Activated CD4-positive, CD25-positive, alpha-beta regulatory T cell (primary cell): ENCODE measurements at places on chromosomes 4 and X.

DNA sequence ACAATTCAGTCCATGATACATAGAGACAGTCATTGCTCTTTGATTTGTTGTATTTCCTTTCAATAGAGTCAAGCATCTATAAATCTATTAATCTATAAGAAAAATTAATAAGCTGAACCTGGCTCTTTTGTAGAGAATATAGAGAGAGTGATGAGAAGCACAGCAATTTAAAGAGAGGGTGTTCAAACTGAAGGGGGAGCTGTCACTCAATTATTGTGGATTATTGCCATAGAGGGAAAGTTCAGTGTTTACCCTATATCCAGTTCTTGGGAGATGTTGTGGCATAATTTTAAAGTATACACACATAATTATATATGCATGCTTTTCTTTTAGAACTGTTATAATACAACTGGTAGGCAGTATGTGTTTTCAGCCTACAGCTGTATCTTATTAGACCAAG, 1469.0 kb upstream of the PABPC4L start:
- no peak for DNase-seq

- no peak for DNase-seq
Observed at GRCh38 chrX:120023259-120023658, 54.2 kb downstream of the RHOXF2B start.

DNA sequence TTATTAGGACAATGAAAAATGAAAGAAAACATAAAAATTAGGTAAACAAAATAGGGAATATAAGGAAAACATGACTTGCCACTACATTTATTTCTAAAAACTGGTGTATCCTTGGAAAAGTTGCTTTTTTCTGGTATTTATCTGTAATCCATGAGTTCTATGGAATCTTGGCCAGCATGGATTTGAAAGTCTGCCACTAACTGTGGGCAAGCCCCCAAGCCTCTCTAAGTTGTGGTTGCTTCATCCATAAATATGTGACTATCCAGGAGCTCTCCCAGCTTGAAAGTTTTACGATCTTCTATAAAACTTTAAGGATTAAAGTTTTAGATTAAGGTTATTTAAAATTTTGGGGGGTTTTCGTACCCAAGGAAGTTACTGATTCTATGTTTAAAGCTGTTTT, 21.8 kb downstream of the RPS6KA3 start:
- DNase-seq: no peak

DNA sequence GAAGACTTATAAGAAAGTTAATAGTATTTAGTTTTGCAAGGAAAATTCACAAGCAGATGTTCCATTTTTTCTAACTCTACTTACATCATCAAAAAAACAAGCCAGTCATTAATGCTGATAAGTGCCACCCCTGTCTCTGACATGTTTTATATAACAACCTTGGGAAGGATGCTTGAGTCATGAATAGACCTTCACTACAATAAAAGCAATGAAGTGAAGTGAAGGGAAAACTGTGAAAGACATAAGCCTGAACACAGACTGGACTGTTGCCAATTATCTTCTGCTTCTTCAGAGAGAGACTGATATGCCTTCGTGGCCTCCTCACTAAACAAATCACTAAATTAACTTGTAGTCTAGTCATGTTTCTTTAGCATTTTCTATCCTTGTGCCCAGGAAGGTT, 353.2 kb downstream of the PDHA2 start:
- no peak for DNase-seq

DNA sequence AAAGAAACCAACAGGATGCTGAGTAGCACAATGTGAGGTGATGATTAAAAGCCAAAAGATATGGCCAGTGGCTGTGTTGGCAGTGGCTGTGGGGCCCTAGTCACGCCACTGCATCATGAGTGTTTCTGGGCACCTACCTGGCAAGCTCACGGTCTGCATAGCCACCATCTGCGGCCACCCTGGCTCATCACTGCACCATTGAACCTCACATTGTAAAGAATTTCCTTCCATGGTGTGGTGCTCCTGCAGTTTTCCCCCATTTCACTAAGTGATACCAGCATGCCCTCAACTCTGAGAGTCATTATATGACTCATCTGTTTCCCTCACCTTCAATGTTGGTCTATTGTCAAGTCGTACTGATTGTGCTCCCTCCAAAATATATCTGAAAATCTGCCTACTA, 45.5 kb upstream of the CLNK start:
- no peak for DNase-seq

- DNase-seq: no peak
Observed at GRCh38 chr4:83605744-83606172, 69.8 kb downstream of the GPAT3 start.

DNA sequence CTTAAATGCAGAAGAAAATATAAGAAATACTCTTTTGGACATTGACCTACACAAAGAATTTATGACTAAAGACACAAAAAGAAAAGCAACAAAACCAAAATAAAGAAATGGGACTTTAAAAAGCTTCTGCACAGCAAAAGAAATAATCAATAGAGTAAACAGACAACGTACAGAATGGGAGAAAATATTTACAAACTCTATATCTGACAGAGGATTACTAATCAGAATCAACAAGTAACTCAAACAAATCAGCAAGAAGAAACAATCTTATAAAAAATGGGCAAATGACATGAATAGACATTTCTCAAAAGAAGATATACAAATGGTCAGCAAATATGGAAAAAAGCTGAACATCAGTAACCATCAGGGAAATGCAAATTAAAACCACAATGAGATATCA, 37.6 kb upstream of the UGT2B17 start:
- no peak for DNase-seq

- no peak for DNase-seq
Observed at GRCh38 chrX:153471663-153472280, 1.4 kb upstream of the HAUS7 start.

GRCh38 chr4:167290678-167291077, 56.4 kb upstream of the SPOCK3 start:
- no peak for DNase-seq

DNA sequence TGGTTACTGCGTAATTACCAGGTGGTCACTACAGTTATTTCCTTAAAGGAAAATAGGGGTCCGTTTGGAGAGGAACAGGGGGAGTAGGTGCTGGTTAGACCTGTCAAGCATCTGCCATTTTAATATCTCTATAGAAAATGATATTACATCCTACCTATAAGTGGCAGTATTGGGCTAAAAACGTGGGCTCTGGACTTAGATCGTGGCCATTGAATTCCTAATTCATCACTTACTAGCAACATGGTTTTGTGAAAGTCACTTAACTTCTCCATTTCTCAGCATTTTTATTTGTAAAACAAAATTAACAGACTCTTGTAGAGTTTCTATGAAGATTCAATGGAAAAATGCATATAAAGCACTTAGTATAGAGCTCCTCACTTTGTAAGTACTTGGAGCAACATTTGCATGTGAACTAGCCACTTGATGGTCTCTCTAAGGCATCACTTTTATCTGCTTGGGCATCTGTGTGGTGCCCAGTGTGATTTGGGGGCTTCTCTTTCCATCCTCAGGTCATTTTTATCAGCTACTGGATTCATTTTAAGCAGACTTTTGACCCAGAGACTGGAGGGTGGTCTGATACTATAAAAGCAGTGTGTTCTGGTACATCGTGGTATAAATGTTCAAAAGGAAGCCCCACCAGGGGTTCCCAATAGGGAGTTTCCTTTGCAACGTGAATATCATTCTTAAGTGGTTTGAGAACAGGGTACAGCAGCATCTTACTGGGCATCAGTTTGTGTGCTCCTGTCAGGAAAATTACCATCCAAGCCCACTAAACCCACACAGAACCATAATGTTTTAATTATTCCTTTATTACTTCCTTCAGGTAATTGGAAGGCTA, 42.7 kb upstream of the RASSF6 start:
- DNase-seq: no peak

- no peak for DNase-seq
Observed at GRCh38 chr4:52685316-52685715, 26.2 kb upstream of the USP46 start.

- no peak for DNase-seq
Observed at GRCh38 chrX:2427147-2427546, 73.6 kb downstream of the DHRSX start.

DNA sequence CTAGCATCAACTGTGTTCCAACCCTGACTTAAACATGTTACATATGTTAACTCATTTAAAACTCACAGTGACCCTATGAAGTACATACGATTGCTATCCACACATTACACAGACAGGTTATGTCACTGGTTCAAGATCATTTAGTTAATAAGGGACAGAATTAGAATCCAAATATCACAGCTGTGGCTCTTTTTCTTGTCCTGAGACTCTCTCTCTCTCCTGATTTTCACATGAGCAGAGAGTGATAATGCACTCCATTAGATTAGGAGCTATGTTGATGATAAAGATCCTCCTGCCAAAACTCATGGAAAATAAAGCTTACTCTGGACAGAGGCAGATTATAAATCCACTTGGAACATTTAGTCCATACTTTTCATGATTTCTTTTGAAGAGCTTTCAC, 408.3 kb downstream of the PPARGC1A start:
- no peak for DNase-seq

- DNase-seq: no peak
Observed at GRCh38 chr4:76821641-76822040, 76.3 kb downstream of the SOWAHB start.

- no peak for DNase-seq
Observed at GRCh38 chr4:81377191-81377590, 94.5 kb downstream of the RASGEF1B start.

DNA sequence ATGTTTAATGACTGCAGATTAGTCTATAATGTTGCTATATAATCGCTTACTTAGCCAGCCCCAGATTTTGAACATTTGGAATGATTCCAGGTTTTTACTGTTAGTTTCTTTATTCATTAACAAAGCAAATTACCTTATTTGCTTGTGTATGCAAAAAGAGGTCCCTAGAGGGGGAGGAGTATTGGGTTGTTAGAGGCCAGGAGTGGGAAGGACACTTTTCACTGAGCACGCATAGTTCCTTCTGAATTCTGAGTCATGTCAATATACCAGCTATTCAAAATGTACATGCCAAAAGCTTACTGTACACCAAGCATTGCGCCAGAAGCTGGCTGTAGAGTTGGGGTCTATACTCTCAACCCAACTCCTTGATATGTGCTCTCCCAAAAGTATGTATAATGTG, 5.1 kb upstream of the DGAT2L6 start:
- no peak for DNase-seq

- DNase-seq: no peak
Observed at GRCh38 chr4:12458621-12459020, 1025.5 kb downstream of the RAB28 start.

DNA sequence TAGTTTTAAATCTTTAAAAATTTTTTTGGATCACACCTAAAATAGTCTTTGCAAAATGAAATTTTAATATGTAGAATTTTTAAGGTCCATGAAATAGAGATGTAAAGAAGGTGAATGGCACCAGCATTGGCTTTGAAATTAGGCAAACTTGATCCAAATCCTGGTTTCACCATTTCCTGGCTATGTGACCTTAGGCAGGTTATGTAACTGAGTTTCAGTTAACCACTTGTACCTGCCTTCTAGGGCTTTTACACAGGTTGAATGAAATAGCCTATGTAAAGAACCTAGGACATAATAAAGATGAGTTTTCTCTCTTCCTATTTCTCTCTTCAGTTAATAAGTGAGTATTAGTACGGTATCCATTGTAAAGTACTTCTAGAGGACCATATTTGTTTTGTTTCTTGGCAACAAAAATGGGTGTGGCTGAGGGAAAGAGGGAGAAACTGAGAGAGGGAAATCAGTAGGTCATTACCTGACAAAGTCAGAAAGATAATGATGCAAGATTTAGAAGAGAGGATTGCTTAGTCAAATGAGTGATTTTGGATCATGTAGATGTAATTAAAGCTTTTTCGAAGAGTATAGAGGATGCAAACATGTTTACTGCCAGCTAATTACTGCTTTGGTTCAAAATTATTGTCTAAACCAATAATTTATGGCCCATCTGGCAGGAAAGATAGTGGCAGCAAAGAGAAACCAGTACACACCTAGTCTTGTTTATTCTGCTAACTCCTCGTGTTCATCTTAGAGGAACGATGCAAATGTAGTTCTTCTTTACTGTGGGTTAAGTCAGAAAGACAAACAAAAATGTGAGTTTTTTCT, 81.9 kb downstream of the PDLIM5 start:
- no peak for DNase-seq

DNA sequence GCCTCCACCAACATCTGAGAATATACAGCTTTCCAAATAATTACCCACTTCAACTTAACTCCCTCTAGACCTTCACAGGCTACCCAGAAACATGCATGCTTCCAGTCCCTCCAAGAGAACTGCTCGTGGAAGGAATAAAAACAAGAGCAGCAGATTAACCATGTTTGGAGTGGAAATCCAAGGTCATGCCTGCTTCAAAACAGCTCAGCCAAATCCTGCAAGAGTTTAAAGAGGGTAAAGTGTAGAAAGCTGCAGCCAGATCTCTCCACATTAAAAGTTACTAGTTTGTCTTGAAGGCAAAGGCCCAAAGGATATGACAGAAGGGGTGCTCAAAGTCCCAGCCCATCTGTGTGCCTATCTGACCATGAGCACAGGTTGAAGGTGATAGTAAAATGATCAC, 139.3 kb downstream of the RNF150 start:
- no peak for DNase-seq

GRCh38 chr4:6327220-6327917, 57.7 kb downstream of the WFS1 start:
- peak; percentile 54 for DNase-seq

- DNase-seq: no peak
Observed at GRCh38 chr4:173758132-173758531, 228.1 kb upstream of the HAND2 start.

- DNase-seq: no peak
Observed at GRCh38 chrX:22323541-22323940, 50.8 kb downstream of the CBLL2 start.

DNA sequence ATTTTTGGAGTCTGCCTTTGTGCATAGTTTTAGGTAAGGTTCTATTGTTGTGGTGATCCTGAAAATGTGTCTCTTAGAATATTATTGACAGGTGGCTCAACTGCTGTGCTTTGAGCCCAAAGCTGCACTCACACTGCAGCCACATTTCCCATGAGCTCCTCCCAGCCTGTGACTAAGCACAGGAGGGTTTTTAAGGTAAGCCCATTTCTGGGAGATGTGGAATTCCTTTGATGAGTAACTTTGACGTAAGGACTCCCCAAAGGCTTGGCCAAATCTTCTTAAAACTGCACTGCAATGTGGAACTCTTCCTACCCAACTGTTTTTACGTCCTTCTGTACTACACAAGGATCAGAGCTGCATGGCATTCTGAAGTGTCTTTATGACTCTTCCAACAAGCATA, 20.0 kb upstream of the TMPRSS11A start:
- DNase-seq: no peak
